Activated naive CD8-positive, alpha-beta T cell treated with anti-CD3 and anti-CD28 coated beads, Interleukin-2, amount 50 U/mL, for 16 hours (primary cell): ENCODE measurements at places on chromosomes 4 and X.

DNA sequence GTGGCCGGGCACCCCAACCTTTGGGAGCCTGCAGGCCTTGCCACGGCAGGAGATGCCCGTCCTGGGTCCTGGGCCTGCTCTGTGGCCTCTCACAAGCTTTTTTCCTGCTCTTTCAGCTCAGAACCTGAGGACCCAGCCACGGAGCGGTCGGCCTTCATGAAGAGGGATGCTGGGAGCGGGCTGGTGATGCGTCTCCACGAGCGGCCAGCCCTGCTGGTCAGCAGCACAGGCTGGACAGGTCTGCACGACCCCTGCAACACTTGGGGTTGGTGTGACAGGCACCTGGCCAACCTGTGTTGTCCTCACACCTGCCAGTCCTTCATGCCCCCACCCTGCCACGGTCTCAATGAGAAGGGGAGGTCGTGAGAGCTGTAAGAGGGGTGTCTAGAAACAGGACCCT, 170.0 kb downstream of the ADRA2C start:
- DNase-seq: no peak

DNA sequence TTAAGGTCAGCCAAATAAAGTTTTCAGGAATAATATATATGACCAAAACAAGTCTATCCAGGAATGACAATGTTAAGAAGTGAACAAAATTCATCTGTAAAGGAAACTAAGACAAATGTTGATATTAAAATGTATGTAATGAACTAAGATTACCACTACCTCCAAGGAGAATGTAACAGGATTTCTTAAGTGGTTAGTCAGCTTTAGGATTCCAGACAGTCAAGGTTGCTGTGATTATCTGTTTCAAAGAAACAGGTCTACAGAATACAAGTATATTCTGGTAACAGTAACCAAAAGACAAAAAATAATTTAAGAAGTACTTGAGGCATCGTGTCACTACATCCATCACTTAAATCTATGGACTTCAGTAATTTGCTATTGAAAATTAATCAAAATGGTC, 172.8 kb downstream of the SCFD2 start:
- DNase-seq: no peak

GRCh38 chr4:41215969-41216293, 1.6 kb upstream of the APBB2 start:
- DNase-seq: no peak

GRCh38 chrX:13468096-13468495, 101.3 kb upstream of the EGFL6 start:
- no peak for DNase-seq

DNA sequence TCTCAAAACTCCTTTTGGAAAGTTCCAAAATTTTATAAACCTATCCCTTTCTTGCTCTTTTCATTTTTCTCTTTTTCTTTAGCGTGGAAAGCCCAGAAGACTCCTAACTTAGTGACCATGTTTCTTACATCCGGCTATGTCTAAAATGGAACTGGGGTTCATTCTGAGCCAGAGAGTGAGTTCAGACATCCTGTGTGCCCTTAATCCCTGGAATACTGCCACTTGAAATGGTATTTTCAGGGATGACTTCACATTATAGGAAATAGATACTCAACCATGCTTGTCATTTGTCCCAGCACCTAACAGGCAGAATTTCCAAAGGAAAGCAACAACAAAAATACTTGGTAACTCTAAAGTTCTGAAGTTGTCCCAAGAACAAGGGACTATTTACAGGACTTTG, 379.6 kb downstream of the ARHGAP24 start:
- no peak for DNase-seq

DNA sequence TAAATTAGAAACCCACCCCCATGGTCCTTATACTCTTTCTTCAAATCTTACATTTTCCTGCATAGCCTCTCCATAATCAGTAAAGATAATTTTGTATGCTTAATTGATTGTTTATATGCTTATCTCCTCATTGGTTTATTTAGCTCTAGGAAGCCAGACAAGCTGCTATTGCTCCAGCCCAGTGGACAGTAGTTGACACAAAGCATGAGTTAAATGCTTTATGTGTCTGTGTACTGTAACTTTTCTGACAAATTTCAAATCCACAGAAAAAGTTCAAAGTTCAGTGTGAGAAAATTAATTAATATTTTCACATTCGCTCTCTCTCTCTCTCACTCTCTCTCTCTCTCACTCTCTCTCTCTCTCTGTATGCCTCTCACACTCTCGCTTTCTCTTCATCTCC, 181.7 kb downstream of the GABRB1 start:
- DNase-seq: no peak

DNA sequence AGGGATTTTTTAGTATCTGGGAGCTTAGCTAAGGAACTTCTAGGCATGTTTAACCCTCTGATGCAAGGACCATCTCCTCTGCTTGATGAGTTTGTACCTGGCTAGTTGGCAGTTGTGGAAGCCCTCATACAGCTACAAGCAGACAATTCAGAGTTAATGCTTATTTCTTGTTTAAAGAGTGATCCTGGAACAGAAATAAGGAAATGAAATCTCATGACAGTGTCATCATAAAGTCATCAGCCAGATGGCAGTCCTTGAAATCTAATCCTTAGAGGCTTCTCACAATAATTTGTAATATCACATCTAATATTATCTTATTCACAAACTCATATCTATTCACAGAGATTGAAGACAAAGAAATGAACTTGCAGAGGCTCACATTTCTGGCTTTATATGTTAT, 581.6 kb upstream of the FTHL17 start:
- DNase-seq: no peak

- DNase-seq: no peak
Measured at GRCh38 chr4:159002950-159003349, 99.9 kb upstream of the RAPGEF2 start.

GRCh38 chrX:13387666-13388494, 68.0 kb upstream of the ATXN3L start:
- DNase-seq: no peak

GRCh38 chr4:174259580-174259979, 23.9 kb downstream of the FBXO8 start:
- no peak for DNase-seq

GRCh38 chrX:146264763-146265375, 447.2 kb downstream of the SLITRK2 start:
- DNase-seq: no peak

GRCh38 chrX:11566173-11566572, 99.5 kb downstream of the ARHGAP6 start:
- no peak for DNase-seq

GRCh38 chrX:25156323-25156722, 140.6 kb upstream of the ARX start:
- no peak for DNase-seq

DNA sequence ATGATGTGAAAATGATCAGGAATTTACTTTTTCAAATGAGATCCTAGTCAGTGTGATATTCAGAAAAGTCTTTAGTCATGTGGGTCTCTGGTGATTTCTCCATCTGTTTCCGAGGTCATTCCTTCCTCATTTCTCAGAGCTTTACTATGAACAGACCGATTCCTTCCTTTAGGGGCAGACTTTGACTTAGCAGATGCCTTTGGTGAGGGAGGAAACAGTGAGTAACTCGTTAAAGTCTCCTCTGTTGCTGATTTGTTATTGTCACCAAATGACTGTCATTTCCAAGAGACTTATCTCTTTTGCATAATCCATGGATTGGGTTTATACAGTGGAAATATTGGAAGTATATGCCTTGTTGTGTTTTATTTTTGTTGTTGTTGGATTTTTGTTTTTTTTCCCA, 76.2 kb upstream of the CD99 start:
- no peak for DNase-seq

- DNase-seq: no peak
Measured at GRCh38 chr4:190017357-190018200, 9.5 kb downstream of the FRG2 start.

DNA sequence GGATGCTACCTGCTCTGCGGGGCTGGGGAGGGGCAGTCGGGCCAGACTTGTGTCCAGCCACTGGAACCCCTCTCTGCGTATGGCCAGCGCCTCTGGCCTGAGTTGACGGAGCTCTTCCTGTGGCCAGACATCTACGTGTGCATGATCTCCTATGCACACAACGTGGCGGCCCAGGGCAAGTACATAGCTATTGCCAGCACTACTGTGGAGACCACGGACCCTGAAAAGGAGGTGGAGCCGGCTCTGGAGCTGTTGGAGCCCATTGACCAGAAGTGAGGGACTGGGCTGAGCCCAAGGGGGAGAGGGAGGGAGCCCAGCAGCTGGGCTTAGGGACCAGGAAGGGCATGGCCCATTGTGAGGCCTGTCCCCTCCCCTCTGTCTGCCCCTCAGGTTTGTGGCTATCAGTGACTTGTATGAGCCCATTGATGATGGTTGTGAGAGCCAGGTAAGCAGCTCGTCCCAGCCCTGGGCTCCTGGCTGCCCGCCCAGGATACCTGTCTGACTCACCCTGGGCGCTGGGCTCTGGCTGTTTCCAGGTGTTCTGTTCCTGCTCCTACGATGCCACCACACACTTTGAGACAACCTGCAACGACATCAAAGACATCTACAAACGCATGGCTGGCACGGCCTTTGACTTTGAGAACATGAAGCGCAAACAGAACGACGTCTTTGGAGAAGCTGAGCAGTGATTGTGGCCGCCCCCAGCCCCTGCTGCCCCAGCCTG, 1.8 kb upstream of the FAM50A start:
- no peak for DNase-seq
